ENCODE measurements at places on chromosomes 2 and 18.

- no peak for DNase-seq
These were observed 203.1 kb downstream of the INSIG2 start for GRCh38 chr2:118291251-118291880.

- DNase-seq = no peak
These were observed 25.2 kb upstream of the CDH20 start for GRCh38 chr18:61308004-61308403.

- peak; percentile 15 for DNase-seq
These were observed 106.7 kb downstream of the XRCC5 start for GRCh38 chr2:216215658-216216390.

DNA sequence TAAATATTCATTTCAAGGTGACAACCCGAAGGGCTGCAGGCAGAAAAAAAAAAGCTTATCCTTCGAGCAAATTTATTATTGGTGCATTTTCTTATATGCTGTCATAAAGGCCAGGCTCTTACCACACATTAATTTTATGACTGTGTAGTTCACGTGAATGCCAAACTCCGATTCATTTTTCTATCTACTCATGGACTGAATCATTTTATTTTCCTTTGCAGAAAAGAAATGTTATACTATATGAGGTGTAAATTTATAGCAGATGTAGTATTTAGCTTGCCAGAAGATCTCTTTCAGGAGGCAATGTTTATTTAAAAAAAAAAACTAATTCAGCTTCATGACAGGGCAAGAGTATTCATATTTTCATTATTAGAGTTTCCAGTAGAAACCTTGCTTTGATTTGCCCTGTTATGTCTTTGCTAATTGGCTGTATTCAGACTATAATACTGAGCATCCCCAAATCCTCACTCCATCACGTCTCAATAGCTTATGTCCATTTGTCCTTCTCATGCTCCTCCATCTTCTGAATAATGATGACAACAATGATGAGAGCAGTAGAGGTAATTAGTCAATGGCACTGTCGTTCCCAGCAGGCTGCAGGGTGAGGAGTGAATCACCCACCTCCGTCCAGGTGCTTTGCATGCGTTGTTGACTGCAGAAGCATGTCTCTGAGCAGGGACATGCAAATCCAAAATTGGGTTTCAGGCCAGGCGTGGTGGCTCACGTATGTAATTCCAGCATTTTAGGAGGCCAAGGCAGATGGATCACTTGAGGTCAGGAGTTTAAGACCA lies 101.1 kb upstream of the RAB12 start:
- DNase-seq = no peak

- DNase-seq = no peak
These were observed 17.8 kb upstream of the MPPE1 start for GRCh38 chr18:11925800-11926481.

- no peak for DNase-seq
These were observed 1072.0 kb downstream of the CBLN2 start for GRCh38 chr18:71471963-71472725.

GRCh38 chr2:45184606-45185005 lies 175.4 kb upstream of the SIX2 start:
- DNase-seq = no peak

- DNase-seq = no peak
These were observed 50.6 kb downstream of the GLI2 start for GRCh38 chr2:120786038-120786960.

GRCh38 chr2:208148803-208149202 lies 2.8 kb upstream of the CRYGB start:
- no peak for DNase-seq

GRCh38 chr2:142052220-142052863 lies 78.5 kb downstream of the LRP1B start:
- no peak for DNase-seq

GRCh38 chr2:230866756-230867523 lies 2.2 kb downstream of the ITM2C start:
- peak; percentile 8 for DNase-seq

DNA sequence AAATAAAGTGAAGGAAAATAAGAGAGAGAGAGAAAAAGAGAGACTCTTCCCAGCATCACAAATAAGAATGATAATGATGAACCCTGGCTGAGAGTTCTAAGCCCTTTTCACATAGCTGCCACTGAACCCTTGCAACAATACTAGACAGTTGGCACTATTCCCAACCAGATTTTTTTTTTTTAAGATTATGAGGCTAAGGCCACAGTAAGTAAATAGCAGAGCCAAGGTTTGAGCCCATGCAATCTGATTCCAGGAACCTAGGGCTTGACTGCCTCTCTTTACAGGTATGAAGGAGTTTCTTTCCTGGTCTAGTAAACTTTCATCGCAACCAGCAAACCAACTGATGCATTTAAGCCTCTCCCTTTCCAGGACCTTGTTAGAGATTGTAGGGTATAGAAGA lies 424.6 kb downstream of the NCKAP5 start:
- DNase-seq = no peak

DNA sequence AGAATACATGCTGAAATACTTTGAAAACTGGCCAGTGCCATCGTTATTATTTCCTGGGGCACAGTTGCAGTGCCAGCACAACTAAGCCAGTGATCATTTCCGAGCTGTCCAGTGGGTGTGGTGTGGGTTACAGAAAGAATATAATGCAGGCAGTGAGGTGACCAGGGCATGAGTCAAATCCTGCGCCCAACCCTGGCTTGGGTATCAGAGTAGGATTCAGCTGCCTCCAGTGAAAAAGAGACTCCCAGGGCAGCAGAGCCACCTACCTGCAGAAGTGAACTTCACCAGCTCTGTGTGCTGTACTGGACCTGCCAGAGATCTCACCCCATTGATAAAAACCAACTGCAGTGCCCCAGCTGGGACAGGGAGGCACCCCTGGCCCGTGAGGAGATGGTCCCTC lies 18.0 kb downstream of the SLC9A2 start:
- peak; percentile 60 for DNase-seq

DNA sequence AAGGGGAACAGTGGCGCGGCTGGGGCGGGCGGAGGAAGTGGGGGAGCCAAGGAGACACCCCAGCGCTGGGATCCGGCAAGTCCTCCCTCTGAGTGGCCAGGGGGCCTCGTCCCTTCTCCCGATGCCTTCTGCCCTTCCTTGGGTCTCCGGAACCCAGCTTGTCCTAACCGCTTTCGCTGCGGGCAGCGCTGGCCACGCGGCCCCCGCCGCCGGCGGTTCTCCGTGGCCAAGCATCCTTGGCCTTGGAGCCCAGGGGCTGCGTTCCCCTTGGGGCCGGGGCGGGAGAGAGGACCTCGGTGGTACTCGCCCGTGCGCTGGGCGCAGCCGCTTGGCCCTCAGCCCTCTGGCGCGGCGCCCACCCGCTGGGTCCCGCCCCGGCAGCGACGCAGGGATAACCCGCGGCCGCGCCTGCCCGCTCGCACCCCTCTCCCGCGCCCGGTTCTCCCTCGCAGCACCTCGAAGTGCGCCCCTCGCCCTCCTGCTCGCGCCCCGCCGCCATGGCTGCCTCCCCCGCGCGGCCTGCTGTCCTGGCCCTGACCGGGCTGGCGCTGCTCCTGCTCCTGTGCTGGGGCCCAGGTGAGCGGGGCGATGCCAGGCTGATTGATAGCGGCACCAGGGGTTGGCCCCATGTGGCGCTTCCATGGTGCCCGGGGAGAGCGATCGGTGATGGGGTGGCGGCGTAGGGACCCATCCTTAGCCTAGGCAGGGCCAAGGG lies 128.7 kb downstream of the UXS1 start:
- DNase-seq = no peak

DNA sequence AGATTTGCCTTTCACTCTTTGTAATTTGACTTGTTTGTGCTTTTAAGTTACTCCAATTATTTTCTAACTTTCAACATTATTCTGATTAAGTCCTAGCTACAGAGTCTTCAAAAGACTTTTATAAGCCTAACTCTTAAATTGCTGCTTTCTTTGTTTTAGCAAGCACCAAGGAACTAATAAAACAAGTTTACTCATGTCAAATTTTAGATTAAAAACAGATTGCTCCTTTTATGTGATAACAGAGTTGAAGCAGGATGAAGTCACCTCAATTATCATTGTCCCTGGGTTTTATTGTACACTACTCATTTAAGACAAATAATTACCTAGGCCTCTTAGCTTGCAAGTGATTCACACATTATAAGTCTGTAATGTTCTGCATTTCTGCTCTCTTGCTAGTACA lies 678.4 kb downstream of the ERBB4 start:
- no peak for DNase-seq

- DNase-seq = peak; percentile 11
These were observed 321.3 kb upstream of the TFPI start for GRCh38 chr2:187875261-187876141.

GRCh38 chr2:160928854-160929301 lies 231.3 kb upstream of the TANK start:
- DNase-seq = no peak

DNA sequence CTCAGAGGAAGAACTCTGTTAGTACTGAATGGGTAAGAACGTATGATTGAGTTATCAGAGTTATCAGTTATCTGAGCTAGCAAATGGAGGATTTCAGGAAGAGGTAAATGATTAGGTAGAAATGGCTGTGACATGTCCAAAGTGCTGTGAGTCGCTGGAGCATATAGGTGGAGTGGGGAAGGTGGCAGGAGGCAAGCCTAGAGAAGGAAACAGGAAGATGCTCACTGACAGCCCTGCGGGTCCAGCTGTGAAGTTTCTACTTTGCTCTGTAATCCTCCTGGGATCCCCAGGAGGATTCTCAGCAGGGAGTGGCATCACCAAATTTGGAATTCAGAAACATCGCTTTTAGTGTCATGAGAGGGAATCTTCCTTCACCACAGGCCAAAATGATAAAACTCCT lies 52.0 kb downstream of the GYPC start:
- no peak for DNase-seq

- DNase-seq = peak; percentile 19
These were observed 95.2 kb downstream of the EPB41L5 start for GRCh38 chr2:120108049-120108448.

GRCh38 chr2:223625652-223626051 lies 23.5 kb upstream of the SCG2 start:
- DNase-seq = no peak

DNA sequence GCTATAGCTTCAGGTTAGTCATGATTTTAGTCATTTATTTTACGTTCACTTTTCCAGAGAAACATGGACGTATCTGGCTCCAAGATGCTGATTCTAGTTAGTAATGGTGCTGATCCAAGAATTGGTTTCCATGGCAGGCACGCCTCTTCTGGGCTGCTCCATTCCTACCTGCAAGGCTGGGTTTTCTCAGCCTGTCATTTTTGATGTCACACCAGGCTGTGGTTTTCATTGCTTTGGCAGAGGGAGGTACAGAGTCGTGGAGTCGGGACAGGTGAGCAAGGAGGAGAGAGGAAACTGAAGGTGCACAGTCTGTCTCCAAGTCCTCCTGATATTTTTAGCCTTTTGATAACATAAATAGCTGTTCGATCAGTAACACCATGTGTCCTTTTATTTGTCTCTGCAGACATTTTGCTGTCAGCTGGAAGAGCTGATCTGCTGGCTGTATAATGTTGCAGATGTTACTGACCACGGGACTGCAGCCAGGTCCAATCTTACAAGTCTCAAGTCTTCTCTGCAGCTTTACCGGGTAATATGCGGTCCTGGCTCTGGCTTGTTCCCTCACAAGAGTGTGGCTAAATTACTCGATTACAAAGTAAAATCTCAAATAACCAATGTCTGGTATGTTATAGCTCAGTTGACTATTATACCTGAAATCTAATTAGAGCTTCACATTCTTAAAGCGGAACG lies 17.8 kb downstream of the CEP68 start:
- no peak for DNase-seq

DNA sequence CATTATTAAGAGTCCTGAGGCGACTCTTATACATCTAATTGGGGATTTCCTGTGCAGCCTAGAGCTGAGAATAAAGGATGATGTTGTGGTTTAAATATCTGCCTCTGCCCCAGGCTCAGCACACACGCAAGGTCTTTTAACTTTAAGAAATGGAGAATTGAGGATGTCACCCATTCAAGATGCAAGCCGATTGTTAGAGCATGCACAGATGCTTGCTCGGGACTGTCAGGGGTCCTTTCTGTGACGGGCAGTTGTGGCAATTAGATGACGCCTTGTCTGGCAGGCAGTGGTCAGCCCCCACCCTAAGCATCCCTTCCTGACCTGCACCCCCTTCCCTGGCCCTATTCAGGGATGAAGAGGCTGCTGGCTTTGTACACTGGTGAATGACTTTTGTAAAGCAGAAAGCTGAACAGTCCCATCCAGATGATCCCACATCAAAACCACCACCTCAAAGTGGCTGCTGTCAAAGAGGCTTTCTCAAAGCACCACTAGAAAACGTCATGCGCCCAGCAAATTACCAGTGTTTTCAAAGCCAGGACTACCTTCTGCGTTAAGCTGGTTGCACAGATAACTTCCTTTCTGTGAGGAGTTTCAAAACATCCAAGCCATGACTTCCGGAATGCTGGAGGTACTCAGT lies 23.7 kb downstream of the FAM178B start:
- no peak for DNase-seq

DNA sequence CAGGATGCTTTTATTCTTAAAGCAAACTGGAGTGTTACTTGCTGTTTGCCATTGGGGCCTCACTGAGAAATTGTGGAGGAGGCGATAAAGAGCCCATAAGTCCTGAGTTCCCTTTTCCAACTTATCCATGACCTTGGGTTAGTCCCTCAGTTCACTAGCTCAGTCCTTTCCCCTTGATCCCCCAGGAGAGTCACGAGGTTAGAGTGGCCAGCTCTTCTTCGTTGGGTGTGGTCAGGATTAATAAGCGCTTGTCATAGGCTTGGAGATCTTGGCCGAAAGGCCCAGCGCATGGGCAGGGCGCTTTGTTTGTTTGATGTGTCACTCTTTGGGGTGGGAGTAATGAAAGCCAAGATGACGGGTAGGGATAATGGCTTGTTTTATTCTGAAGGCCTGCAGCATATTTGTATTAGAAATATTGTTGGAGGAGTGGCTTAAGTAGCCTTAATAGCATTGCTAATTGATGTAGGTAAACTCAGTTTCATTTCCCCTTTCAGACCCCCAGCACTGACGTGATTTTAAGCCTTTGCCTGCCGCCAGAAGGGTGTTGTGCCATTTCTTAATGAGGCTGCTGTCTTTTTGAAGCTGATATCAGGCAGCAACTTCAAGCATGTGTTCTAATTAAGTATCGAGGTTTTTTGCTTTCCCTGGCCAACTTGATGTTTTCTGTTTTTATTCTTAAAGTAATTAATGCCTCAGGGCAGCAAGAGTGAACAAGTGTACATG lies 15.7 kb downstream of the GRHL1 start:
- peak; percentile 41 for DNase-seq

DNA sequence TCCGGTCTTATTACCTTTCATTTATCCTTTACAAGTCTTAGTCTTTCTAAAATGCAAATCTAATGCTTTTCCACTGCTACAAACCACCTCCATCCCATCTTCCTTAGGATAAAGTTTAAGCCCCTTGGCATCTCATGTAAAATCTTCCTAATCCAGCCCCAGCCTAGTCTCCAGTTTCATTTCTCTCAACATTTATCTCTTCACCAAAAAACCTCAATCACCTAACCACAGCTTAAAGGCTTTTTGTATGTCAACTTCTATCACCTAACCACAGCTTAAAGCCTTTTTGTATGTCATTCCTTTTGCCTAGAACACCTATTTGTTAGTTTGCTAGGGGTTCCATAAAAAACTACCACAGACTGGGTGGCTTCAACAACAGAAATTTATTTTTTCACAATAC lies 4.2 kb downstream of the TRAK2 start:
- no peak for DNase-seq

Data from NCI-H460 (cell line).